ENCODE measurements at places on chromosomes 1 and 21.

- DNase-seq: no peak
Measured at GRCh38 chr1:17233675-17234320, 15.1 kb upstream of the PADI3 start.

DNA sequence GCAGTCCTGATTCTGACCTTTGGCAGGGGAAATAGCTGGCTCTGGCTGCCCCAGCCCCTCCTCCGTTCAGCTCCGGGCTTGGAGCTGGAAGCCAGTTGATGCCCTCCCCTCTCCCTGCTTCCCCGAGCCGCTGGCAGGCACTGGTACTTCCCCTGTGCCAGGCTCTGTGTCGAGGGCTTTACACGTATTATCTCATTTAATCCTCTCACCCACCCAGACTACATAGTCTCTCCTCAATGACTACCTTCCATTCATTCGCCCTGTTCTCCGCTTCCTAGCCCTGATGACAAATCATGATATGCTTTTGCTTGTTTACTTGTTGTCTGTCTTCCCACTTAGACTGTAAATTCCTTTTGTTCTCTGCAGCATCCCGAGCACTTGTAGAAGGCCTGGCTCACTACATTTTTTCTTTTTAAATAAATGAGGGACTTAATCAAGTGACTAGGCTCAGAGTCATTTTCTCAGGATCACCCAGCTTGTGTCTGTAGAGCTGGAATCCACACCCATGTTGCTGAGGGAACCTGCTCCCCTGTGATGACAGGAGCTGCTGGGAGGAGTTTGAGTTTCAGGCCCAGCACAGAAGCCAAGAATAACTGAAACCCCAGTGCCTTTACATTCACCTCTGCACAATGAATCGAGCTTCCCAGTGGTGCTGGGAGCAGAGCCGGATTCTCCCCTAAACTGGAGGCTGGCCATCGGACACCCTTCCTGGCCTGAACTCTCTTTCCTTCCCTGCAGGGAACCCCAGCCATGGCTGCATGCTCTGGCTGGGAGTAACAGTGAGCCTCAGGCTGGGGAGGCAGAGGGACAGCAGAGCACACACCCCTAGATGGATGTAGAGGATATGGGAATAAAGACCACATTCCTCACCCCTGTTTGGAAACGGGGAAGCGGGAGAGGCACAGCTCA lies 58.3 kb downstream of the UBIAD1 start:
- no peak for DNase-seq

- DNase-seq: peak; percentile 65
Measured at GRCh38 chr21:20882462-20883407, 115.5 kb upstream of the NCAM2 start.

DNA sequence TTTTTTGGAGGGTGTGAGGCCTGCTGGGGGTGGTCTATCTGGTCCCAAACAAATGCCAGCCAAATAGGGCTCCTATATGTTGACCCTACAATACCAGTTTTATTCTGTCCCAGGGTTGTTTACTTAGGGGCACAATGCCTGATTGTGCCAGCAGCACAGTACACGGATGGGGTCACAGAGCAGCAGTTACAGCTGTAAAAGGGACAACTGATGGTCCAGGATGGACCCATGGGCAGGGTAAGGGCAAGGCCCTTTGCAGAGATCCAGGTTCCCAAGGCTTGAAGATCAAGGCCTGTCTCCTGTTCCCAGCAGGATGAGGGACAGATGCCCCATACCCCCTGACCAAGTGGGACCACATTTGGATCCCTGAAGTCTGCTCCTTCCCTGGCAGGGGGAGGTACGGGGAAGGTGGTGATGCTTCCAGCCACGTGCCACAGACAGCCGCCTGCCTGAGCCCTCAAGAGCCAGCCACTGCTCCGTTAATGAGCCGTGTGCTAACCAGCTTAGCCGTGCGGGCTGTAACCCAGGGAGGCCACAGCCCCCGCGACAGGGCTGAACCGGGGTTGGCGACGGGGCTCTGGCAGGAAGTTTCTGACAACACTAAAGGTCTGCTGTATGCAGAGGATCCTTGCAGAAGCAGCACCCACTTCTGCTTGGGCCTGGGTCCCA lies 18.2 kb downstream of the SLC6A9 start:
- DNase-seq: no peak

DNA sequence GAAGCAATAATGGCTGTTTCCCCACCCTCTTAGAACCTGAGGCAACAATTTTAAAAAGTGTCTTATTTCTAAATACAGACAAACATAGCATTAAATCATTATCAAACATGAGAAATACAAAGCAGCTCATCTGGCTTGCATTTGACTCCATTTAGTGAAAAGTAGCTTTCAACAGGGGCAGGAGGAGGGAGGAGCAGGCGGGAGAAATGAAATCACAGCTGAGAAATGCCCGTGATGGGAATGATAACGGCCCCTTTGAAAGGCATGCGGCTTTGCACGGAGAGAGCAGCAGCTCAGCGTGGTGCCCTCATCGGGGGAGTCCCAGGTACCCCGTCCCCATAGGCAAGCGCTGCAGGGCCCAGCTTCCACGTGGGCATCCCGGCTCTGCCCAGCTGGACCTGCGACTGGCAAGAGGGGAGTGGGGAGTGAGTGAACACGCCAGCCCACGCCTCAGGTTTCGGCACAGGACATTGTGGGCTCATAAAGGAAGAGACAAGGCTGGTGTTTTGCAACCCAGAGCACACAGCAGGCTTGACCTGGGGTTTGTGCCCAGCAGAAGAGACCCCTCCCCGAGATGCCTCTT lies 134.6 kb downstream of the NPHP4 start:
- DNase-seq: no peak

DNA sequence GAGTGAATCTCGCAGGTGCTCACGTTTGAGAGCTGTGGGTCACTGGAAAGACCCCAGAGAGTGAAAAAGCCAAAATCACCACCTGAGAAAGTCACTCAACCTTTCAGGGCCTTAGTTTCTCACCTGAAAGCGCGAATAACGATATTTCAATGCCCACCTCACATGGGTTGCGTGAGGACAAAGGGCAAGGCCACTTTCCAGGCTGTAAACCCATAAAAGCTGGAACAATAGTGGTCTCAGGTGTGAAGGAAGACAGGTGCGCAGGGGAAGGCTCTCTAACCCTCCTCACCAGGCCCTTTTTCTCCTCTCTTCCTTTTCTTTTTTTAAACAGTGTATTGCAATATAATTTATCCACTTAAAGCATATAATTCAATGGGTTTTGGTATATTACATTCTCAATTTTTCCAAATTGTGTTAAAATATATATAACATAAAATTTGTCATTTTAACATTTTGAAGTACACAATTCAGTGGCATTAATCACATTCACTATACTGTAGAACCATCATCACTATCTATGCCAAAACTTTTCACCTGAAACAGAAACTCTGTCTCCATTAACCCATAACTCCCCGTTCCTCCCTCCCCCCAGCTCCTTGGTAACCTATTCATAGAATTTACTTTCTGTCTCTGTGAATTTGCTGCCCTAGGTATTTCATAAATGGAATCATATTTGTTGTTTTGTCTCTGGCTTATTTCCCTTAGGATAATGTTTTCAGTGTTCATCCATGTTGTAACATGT lies 118.4 kb upstream of the TNR start:
- DNase-seq: no peak

DNA sequence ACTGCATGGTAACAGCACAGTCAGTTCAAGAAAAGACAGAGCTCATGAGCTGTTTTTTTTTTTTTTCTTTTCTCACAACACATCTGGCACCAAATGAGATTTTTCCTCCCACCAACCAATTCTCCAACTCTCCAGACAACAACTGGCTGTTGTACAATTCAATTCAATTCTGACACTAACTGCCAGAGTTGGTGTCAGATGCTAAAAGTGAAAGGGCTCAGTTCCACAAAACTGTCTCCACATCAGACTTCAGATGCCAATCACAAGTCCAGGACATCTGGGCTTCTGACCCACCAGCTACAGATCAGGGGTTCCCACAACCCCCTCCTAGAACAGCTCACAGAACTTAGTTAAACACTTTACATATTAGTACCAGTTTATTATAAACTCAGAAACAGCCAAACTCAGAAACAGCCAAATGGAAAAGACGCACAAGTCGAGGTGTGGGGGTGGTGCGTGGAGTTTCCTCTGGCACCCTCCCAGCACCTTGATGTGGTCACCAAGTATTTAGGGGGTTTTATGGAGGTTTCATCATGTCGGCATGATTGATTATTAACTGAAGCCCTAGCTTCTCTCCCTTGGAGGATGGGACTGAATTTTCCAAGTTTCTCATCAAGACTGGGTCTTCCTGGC lies 39.2 kb upstream of the LRRC8D start:
- no peak for DNase-seq

Measured in H1 (cell line).